Stimulated activated memory B cell treated with anti-CD40 and anti-IgM and Interleukin-4, amounts not matched to agents 10 μg/mL and 1 μg/mL and 100 μg/mL, for 72 hours (primary cell): ENCODE measurements at places on chromosomes 4 and X.

- ATAC-seq, result no peak
Observed at GRCh38 chrX:68376373-68376772, 56.9 kb downstream of the OPHN1 start.

DNA sequence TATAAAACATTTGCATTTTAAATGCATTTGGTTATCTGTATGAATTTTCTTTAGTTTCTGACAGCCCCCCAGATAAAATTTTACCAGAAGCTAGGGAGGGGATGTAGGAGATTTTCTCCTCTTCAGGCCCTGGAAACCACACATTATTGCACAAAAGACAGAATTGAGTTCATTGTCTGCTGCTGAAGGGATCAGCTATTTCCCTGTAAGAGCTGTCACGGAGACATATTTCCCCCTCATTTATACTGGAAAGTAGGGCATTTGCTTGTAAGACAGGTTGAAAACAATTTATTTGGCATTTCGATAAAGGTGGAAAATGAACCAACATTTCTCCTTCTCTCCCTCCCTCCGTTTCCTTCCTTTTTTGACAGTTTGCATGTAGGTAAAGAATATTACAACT, 241.3 kb upstream of the LCORL start:
- ATAC-seq, result no peak

GRCh38 chr4:80156410-80156809, 40.9 kb upstream of the PRDM8 start:
- ATAC-seq, result no peak

- peak; percentile 40 for ATAC-seq
Observed at GRCh38 chr4:74628852-74629620, 165.3 kb downstream of the BTC start.

- ATAC-seq, result no peak
Observed at GRCh38 chr4:156662921-156663320, 308.7 kb downstream of the PDGFC start.

DNA sequence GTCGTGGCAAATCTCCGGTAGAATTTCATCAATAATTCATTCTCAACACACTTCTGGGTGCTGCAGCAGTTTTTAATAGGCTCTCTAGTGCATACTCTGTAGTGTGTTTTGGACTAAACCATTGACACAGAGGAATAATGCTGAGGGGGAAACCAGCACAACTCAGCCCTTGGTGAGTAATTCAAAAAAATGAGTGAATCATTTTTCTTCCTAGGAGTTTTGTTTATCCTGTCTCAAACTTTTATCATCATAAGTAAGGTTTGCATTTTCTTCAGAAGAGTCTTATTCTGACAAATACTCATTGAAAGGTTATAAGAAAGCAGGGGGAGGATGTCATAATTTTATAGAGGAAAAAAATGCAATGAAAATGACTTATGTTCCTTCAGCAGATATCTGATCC, 2542.7 kb downstream of the PCDH7 start:
- no peak for ATAC-seq

DNA sequence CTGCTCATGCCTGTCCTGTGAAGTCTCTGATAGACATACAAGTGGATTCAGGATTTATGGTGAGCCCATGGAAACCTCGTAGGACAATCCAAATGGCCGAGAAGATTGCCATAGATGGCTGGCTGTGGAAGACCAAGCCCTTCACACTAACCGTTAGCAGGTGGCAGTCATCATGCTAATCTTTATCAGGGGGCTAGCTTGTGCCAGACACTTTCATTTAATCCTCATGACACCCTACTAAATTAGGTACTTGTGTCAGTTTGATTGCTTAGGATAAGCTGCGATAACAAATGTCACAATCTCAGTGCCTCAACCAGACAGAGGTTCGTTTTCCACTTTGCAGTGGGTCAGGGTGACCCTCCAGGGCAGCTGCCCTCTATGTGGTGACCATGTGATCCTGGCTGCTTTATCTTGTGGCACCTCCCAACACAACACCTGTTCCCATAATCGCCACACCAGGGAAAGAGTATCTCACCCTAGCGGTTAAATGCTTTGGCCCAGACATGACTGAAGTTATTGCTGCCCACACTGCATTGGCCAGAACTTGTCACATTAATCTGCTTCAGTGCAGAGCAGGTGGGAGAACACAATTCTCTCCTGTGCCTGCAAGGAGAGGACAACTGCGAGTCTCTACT, 60.8 kb downstream of the REPS2 start:
- no peak for ATAC-seq

DNA sequence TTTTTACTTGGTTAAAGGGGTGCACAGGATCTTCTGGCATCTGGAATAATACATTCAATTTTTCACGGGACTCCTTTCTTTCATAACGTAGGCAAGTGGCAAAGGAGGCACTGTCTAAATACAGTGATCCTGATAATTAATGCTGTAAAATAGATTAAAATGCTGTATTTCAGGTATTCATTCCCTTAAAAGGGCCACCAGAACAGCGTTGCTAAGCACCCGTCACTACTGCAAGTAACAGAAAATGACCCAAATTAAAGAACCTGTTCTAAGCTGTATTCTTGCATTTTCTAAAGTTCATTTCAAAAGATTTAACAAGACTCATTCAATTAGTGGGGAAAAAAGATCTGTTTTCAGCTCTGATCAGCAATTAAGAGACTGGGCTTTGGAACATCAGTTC, 208.2 kb downstream of the TENM3 start:
- ATAC-seq, result no peak

GRCh38 chr4:10983885-10984640, 299.5 kb upstream of the CLNK start:
- ATAC-seq, result no peak

DNA sequence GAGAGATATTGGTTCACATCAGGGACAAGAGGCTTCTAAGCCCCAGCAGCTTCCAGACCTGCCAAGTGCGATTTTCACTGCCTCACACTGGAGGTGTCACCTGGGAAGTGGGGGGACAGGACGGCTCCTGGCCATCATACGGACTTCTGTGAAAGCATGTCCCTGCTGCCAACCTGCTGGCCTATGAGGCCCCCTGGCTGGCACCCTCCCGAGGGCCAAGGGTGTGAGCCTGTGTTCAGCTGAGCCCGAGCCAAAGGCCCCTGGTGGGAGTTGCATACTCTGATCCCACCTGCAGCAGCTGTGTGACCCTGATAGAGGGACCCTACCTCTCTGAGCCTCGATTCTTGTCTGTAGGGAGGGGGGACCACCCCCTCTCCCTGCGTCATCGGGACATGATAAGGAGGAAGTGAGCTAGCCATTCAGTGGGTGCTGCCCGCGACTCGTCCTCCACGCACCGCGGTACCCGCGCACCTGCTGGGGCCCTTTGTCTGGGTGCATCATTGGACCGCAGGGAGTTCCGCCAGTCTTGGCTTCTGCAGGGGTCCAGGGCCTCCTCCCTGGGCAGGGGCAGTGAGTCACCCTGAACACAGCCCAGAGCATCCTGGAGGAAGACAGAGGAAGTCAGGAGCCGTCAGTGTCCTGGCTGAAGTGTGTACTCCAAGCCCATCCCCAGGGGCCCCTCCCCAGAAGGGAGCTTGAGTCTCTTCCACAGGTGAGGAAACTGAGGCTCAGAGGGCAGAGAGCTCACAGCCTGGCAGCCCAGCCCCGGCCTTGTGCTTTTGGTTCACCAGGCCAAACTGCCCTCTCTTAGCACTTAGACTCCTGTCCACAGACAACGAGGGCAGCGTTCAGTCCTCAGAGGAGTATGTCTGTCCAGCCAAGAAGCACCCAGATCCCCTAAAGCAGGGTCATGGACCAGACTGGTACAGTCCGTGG, 24.1 kb downstream of the C4orf50 start:
- no peak for ATAC-seq
